ENCODE measurements at places on chromosomes 11 and 22. TPM values are rescaled to one million over a fixed set of nuclear protein-coding genes. Genes with fewer than 3 reads are reported as not detected.

PRODH gene
- 14.6 TPM for total RNA-seq

OR5B17 gene
- total RNA-seq: not detected

KDM4D gene
- 2.3 TPM for total RNA-seq

OR8G1 gene
- not detected for total RNA-seq

TMEM25 gene
- 40.6 TPM for total RNA-seq

PAK1 gene
- 99.8 TPM for total RNA-seq

APOL2 gene
- total RNA-seq: 37.4 TPM

RRM1 gene
- total RNA-seq: 68.8 TPM

SCGB1D4 gene
- total RNA-seq: not detected

RIC3 gene
- 45.7 TPM for total RNA-seq

RASSF10 gene
- 2.0 TPM for total RNA-seq

OR56A1 gene
- total RNA-seq: 0.11 TPM

CRYBB1 gene
- 2,103 TPM for total RNA-seq

DEPDC7 gene
- 4.1 TPM for total RNA-seq

DEUP1 gene
- total RNA-seq: 1.3 TPM

SCN3B gene
- total RNA-seq: 38.5 TPM

DUSP8 gene
- 10.9 TPM for total RNA-seq

ZNF215 gene
- total RNA-seq: 2.1 TPM

PRDX5 gene
- 121 TPM for total RNA-seq

LRRC10B gene
- 0.22 TPM for total RNA-seq

RIMBP3B gene
- 0.60 TPM for total RNA-seq

MPEG1 gene
- 9.2 TPM for total RNA-seq

Data from camera-type eye (tissue), 1 donor.